Activated CD4-positive, alpha-beta memory T cell treated with anti-CD3 and anti-CD28 coated beads, Interleukin-2, amount 10 ng/mL, durations not matched to agents 7 days and 5 days (primary cell): ENCODE measurements at places on chromosomes 5 and 9.

- DNase-seq, result no peak
Measured at GRCh38 chr9:135488527-135488926, 8.9 kb downstream of the PPP1R26 start.

DNA sequence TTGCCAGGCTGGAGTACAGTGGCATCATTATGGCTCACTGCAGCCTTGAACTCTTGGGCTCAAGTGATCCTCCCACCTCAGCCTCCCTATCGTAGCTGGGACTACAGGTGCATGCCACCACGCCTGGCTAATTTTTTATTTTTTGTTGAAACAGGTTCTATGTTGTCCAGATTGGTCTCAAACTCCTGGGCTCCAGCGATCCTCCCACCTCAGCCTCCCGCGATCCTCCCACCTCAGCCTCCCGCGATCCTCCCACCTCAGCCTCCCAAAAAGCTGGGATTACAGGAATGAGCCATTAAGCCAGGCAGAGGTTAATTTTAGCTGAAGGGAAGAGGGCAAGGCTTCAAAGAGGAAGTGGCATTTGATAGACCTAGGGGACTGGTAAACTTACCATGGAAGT, 32.8 kb upstream of the CCNB1 start:
- DNase-seq, result no peak

DNA sequence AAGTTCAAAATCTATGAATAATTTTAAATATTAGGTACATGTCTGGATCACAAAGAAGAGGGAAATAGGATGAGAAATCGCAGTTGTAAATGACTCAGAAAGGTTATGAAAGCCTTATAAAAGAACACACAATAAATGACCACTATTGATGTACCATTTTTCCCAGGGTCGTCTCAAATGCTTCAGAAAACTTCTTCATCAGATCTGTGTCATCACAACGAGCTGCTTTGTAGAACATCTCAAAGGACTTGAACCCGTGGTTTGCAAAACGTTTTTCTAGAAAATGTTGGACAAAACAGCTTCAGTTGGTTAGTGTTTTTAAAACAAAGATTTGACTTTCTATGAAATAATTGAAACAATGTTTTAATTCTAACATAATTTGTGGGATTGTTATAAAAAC, 100.1 kb downstream of the SVEP1 start:
- DNase-seq, result no peak

- peak; percentile 24 for DNase-seq
Measured at GRCh38 chr9:88106492-88106891, 31.8 kb downstream of the SPATA31C2 start.

- DNase-seq, result no peak
Measured at GRCh38 chr5:633501-633955, 21.4 kb downstream of the CEP72 start.

GRCh38 chr5:147752666-147753290, 29.8 kb downstream of the JAKMIP2 start:
- DNase-seq, result no peak

- no peak for DNase-seq
Measured at GRCh38 chr5:147286296-147286695, 51.5 kb downstream of the STK32A start.

- no peak for DNase-seq
Measured at GRCh38 chr5:180302256-180302655, 10.4 kb upstream of the MAPK9 start.

GRCh38 chr5:62691946-62692345, 113.3 kb downstream of the LRRC70 start:
- no peak for DNase-seq

DNA sequence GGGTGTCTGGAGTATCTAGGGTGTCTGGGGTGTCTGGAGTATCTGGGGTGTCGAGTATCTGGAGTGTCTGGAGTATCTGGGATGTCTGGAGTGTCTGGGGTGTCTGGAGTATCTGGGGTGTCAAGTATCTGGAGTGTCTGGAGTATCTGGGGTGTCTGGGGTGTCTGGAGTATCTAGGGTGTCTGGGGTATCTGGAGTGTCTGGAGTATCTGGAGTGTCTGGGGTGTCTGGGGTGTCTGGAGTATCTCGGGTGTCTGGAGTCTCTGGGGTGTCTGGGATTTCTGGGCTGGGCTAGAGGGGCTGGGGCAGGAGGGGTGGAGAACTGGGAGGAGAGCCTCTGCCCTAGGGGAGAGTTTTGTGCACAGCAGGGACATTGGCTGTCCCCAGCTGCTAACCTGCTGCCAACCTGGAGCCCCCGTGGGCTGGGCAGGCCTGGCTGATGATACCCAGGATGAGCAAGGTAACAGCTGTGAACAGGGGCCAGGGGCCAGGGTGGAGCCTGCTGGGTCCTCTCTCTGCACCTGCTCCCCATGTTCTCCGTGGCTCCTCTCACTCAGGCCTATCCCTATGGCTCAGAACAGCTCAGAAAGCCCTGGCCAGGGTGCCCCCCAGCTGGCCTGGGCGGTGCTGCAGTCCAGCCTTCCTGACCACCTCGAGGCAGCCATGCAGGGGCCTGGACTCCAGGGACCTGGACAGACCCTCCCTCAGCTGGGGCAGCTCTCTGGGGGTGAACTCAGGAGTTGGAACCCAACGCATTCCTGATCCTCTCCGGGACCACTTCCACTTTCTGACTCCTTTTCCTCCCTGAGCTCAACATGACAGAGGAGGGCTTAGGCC, 29.9 kb downstream of the LHX3 start:
- no peak for DNase-seq

GRCh38 chr9:114824110-114824509, 18.3 kb upstream of the TNFSF15 start:
- no peak for DNase-seq

- no peak for DNase-seq
Measured at GRCh38 chr9:87167582-87167981, 220.3 kb upstream of the GAS1 start.

DNA sequence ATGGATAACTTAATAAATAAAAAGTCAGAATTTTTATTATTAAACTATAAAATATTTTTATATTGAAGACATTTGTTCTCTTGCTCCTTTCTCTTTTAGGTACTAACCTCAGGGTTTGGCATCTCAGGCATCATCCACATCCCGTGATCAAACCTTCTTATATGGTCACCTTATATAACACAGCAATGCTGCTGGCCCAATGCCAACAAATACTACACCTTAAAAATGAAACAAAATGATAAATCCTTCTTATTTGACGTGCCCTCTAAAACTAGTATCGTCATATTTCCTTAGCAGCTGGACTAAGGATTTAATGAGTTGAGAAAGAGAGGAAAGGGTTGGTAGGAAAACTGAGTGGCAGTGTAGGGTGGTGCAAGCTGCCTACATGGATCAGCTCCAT, 56.6 kb downstream of the NDUFAF2 start:
- no peak for DNase-seq

DNA sequence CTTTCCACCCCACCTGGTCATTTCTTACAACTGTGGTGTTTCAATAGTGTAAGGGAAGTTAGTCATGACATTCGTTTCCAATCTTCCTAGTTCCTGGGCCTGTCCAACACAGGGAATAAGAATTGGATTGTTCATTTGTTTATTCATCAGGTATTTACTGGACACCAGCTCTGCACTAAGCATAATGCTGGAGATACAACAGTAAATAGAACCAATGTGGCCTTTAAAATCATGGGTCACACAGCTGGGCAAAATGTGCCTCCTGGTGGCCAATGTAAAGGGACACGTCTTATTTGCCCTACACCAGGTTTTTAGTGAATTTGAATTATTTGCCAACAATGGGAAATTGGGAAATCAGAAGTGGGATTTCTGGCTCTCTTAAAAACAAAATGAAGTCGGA, 10.4 kb downstream of the ABLIM3 start:
- DNase-seq, result no peak

- no peak for DNase-seq
Measured at GRCh38 chr9:125908136-125908535, 161.0 kb downstream of the PBX3 start.

- peak; percentile 67 for DNase-seq
Measured at GRCh38 chr9:99259231-99259918, 37.3 kb downstream of the SEC61B start.

- no peak for DNase-seq
Measured at GRCh38 chr5:98349251-98349989, 424.0 kb upstream of the RGMB start.

DNA sequence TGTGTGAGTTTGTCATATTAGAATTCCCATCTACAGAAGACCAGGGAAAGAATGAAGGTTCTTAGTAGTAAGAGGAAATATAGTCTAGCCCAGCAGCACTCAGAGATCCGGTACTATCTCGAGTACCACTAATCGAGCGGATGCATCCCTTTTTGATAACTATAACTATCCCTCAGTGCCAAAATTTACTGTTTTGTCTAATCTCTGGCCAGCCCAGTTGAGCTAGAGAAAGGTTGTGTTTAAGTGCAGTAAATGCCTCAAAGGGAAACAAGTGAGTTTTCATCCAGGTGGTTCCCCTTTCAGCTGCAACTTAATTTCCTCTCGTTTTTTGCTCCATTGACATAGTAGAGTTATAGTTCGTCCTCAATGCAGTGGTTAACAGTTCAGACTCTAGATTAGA, 146.7 kb downstream of the GPBP1 start:
- DNase-seq, result no peak

DNA sequence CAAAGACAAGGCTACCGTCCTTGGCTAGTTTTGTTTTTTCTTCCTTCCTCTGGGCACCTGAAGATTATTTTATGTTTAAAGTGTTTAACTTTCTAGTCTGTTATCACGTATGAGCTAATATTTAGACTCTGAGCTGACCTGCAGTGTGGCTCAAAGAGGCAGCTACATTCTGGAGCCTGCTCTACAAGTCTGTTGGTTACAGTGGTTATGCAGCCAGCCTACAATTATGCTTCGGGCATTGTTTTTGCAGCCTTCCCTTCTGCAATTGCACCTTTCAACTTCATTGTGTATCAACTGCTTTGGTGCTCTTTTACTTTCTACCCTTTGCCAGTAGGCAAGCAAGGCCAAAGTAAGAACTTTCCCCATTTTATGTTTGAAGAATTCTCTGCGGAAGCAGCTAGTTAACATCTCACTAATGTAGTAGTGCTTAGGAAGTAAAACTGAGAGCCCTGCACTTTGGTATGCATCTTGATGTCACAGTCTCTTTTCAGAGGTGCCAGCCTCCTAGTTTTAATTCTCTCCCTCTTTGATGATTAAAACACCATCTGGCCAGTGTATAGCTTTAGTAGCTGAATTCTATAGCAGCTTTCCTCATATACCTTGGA, 322.1 kb downstream of the FAM170A start:
- no peak for DNase-seq

DNA sequence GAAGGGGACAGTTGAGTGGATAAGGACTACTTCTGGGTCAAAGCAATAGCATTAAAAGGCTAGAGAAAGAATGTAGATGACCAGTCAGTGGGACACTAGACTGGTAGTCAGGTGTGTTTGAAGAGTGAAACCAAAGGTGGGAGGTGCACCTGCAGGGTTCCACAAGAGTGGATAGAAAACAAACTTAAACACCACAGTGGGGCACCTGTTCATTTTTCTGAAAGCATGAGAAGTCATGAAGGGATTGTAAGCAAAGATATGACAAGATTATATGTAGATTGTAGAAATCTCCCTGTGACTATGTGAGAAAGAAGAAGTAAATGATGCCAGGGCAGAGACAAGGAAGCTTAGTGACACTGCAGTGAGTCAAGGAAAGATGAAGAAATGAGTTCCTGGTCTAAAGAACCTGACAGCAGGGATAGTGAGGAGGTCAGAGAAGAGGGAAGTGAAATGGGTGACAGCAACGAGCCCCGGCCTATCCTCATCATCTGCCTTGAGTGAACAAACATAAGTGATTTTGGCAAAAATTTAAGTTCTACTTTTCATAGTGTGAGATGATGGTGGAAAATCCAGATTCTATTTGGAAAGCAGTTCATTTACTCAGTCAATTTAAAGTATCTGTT, 296.9 kb downstream of the TLE4 start:
- DNase-seq, result no peak

- no peak for DNase-seq
Measured at GRCh38 chr5:88660264-88660946, 222.6 kb downstream of the MEF2C start.

- DNase-seq, result no peak
Measured at GRCh38 chr5:132083071-132083678, 9.6 kb downstream of the CSF2 start.

DNA sequence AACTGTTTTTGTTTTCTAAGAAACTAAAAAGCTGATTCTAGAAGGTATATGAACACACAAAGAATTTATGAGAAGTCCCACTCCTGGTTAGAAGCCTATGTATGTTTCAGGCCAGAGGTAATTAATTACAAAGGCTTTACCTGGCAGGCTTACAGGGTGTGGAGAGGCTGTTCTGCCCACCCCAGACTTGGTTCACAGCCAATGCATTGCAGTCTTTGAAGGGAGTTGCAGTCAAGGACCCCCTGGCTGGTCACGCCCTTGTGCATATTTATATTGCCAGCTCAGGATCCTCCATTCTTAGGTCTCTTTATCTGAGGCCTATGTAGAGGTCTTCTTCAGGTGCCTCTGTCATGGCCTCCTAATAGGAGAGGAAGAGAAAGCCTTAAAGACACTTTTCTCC, 13.6 kb upstream of the PRSS3 start:
- DNase-seq, result no peak

DNA sequence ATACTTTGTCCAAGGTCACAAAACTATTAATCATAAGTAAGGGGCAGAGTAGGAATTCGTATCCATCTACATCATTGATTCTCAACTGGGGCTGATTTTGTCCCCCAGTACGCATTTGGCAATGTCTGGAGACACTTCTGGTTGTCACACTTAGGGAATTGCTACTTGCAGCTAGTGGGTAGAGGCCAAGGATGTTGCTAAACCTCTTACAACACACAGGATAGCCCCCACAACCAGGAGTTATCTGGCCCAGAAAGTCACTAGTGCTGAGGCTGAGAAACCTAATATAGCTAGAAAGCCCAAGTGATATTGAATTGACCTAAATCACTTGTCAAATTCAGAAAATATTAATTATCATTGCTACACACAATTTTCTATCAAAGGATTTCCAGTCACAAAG, 120.4 kb upstream of the ABCA1 start:
- no peak for DNase-seq

DNA sequence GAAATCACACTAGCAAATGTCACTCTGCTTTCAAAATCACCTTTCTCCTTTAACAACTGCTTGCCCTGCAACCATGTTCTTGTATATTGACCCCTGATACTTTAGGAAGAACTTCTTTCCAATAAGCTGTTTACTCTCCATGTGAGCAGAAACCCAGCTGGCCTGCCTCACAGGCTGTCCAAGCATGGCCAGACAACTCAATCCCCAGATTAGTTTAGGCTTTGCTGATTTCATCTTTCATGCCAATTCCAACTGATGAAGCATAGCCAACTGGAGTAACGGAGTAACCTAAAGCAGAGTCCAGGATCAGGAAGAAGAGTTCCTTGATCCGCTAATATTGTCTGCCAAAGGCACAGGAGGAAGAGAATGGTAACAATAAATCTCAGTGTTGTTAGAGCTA, 56.7 kb upstream of the HTR1A start:
- no peak for DNase-seq
